G401 (cell line): ENCODE measurements at places on chromosomes 12 and 14.

- DNase-seq, result peak; percentile 61
Measured at GRCh38 chr14:76917158-76917596, 91.0 kb downstream of the LRRC74A start.

DNA sequence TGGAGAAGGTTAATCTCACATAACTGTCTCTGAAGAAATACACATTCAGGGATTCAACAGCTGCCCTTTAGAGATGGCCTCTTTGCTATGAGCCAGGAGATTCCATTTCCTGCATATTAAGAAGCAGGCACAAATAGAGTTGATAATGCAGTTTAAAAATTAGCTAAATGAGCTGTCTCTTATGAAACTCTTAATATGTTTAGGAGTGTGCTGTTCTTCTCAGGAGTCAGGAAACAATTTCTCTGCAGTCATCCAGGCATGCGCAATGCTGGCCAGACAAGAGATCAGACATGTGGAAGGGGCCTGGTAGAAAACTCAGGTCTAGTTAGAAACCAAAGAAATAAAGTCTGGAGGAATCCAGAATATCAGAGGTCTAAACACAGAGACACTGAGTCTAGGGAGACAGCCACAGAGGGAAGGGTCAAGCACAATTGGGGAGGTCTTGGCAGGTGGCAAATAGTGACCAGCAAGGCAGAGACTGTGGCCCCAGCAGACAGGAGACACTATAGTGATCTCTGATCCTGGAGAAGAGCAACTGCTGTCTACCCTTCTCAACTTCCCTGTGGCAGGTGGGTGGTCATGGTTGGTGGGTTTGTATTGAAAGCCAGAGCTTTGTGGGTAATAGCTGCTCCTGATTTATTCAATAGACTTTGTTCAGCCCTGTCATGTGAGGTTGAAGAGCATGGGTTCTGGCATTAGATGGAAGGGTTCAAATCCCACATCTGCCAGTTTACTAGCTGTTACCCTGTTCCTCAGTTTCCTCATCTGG, 185.8 kb upstream of the RMST start:
- DNase-seq, result no peak

GRCh38 chr12:26813812-26814211, 19.2 kb downstream of the ITPR2 start:
- DNase-seq, result no peak

DNA sequence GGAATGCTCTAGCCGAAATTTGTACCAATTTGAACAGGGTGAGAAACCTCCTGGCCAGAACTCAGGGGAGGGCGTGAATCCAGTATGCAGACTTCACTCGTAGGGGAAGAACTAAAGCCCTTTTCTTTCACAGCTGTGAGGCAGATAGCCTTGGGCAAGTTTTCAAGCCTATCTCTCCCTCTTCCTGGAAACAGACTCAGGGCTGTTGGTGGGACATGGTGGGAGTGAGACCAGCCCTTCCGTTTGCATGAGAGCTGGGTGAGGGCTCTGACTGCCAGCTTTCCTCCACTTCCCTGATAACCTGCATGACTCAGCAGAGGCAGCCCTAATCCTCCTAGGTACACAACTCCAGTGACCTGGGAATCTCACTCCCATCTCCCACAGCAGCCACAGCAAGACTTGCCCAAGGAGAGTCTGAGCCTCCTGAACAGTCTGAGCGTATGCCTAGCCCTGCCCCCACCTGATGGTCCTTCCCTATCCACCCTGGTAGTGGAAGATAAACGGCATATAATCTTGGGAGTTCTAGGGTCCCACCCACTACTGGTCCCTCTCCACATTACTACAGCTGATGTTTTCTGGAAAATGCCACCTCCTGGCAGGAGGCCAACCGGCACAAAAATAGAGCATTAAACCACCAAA, 170.1 kb upstream of the AMIGO2 start:
- DNase-seq, result no peak

- no peak for DNase-seq
Measured at GRCh38 chr12:49057888-49058287, 2.7 kb downstream of the KMT2D start.

- DNase-seq, result no peak
Measured at GRCh38 chr12:3961591-3961990, 88.4 kb upstream of the PARP11 start.

DNA sequence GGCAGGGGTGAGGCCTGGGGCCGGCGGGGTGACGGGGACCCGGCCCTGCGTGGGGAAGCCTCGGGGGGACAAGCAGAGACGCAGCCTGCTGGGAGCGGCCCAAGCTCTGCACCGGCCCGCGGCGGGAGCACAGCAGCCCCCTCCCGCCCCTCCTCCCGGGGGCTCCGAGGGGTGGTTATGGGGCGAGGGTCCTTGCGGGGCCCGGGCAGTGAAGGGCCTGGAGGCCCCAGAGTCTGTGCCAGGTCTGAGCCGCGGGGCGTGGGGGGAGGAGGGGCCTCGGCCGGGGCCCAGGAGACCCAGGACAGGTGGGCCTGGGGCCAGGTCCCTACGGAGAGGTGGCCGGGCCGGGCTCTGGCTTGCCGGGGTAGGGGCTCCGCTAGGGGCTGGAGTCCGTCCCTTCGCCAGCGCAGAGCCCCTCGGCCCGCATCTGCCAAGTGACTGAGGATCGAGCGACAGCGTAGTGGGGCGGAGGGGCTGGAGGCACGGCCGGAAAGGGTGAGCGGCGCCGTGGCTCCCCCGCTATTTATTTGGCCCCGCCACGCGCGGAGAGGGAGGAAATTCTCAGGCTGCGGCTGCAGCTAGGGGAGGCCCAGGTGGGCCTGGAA, 495 bp downstream of the TMEM121 start:
- no peak for DNase-seq

DNA sequence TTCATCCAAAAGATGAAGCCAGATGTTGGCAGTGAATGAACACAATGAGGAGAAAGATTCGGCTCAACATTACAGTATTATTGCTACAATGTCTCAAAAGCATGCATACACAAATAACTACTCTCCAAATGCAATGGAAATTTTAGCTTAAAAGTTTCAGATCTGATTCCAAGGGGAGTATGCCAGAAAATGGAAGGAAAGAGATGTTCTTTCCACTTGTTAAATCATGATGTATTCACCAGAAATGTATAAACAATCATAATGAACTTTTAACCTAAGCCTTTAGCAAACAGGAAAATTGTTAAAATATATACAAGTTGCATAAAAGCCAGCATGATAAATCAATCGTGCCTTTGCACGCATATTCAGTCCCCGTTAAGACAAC, 62.1 kb downstream of the SH2B3 start:
- no peak for DNase-seq

DNA sequence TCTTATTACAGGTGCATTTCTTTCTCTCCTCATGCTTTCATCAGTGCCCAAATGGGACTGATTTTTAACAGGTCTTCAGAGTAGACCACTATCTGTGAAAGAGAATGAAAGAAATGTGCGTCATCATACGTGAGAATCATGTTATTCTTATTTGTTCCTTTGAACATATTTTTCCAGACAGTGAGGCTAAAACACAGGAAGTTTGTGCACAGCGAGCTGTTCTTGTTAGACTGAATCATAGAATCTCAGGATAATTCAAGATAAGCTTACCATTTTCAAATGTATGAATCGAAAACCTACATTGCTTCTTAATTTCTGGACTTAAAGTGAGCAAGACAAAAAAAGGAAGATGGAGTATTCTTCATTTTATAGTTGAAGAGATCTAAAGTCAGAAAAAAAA, 383.1 kb downstream of the EGLN3 start:
- DNase-seq, result no peak

DNA sequence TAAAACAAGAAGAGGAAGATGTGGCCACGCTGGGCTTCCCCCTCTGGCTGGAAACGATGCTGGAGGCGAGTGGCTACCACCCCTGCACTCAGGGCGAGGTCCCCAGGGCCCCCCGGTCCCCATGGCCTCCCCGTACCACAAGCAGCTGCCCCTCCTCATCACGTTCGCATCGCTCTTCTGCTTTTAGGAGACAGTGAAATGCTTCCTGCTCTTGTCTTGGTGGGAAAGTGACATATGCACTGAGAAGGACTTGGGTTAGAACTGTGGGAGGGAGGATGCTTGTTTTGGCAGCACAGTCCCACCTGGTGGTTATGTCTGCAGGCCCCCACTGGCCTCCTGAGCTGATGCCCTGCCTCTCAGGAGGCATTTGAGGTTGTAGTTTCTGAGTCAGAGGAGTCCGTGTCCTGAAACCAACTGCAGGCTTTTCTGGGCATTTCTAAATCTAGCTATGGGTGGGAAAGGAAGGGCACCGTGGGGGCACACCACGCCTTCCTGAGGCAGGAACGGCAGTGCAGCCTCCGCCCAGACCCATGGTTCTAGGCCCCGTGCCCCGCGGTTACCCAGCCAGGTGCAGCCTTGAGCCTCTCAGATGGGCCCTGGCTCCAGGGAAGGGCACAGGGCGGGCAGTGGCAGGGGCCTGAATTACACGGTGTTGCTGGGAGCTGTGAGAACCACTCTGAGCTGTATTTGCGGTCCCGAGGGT, 139.3 kb downstream of the ADGRD1 start:
- DNase-seq, result no peak

GRCh38 chr14:92520102-92521057, 6.8 kb downstream of the RIN3 start:
- DNase-seq, result no peak

GRCh38 chr12:47277972-47278448, 198.3 kb upstream of the AMIGO2 start:
- no peak for DNase-seq

DNA sequence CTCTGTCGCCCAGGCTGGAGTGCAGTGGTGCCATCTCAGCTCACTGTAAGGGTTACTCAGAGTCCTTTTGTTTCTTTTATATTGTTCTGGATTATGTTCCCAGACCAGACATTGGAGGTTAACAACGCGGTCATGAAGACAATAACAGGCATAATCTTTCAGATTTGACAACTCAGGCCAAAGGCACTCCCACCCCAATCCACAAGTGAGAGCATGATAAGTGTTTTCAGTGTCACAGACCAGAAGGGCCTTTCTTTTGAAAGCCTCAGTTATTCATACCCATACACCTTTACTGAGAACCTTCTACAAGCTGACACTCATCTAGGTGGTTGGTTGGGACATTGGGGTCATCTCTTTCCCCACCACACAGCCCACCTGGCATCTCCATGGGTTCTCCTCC, 2.9 kb upstream of the TMEM63C start:
- DNase-seq, result no peak

DNA sequence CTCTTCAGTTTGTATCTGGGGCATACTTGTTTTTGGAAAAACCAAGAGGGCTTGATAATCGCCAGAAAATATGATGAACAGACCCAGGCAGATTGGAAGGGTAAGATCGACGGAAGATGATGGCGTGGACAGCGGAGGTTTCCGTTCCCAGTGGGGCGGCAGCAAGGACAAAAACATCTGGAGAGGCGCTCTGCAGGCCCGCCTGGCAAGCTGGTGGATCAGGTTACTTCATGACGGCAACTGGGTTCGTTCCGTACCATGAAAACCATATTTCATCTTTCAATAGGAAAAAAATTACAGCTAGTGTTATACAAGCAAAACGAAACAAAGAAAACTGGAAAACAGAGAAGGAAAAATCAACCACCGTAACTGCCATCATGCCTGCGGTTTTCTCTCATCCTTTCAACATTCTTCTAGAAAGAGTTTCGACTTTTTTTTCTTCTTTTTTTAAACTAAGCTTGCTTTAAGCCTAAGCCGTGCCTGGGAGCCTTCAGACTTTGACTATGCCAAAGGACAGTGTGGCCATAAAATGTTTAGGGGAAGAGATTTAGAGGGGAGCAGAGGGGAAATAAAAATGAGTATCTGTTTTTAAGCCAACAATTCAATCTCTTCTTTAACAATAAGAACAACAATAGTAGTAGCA, 210.5 kb downstream of the FOXN3 start:
- DNase-seq, result no peak

DNA sequence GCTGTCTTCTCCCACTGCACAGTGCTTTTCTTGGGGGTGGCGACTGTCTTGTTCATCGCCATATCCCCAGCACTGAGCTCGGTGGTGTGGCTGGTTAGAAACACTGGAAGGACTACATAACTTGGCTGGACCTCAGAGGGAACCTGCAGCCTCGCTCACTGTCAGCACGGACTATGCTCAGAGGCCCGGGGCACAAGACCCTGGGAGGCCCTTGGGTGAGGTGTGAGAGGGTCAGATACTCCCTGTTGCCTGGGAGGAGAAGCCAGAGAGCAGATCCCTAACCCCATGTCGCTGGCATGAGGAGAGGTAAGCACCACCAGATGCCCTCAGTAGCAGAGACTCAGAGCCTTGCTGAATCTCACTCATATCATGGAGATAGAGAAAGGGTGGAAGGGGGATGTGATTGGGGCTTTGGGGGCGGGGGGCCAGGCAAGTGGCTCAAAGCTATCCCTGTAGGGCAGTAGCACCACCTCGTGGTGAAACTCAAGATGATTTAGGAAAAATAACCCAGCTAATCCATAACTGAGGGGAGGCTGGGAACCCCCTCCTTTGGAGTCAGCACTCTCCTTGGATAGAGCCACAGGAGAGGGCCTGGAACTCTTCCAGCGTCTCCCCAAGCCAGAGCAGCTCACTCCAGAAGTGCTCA, 18.7 kb upstream of the HDAC7 start:
- DNase-seq, result peak; percentile 34
